Type B pancreatic cell (in vitro differentiated cells): ENCODE measurements at places on chromosomes 2 and 18.

DNA sequence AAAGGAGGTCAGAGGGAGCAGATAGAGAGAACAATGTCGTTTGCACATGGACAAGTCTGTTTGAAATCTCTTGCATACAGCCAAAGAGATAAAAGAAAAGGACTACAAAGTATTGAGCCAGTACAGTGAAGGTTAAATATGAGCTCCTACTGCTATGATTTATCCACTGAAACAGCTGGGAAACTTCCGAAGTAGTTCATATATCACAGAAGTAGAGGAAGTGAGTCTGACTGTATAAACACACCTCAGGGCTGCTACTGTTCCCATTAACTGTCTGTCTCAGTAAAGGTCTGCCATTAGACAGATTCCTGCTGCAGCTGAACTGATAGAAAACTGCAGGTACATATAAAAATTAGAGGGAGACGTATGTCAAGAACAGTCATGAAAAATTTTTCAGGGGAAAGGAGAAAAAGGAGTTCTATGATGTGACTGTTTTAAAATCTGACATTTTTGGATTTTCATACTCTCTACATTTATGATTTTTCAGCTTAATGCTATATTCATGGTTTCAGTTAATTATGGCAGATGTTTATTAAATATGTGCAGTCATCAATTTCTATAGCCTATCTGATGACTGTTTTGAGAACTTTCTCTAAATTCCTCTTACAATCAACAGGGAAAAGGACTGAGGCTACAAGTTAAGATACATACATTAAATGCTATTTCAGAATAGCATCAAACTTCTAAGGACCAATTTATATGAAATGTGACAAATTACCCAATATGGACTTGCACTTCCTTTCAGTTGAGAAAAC lies 364.7 kb downstream of the ERBB4 start:
- DNase-seq: no peak

DNA sequence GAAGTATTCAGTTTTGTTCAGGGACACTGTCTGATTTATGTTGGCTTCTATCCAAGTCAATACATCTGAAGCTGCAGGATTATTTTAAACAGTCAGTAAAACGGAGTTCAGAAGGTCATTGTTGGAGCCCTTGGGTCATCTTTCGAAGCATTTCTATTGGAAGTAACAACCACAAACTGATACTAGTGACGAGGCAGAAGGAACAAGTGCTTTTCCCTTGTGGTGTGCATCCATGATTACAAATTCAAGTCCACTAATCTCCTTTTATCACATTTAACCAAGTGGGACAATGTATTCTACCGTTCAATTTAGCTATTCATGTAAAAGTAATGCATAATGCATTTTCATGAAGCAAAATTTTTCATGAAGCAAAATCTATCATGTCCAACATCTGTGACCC lies 76.9 kb downstream of the CD226 start:
- no peak for DNase-seq

DNA sequence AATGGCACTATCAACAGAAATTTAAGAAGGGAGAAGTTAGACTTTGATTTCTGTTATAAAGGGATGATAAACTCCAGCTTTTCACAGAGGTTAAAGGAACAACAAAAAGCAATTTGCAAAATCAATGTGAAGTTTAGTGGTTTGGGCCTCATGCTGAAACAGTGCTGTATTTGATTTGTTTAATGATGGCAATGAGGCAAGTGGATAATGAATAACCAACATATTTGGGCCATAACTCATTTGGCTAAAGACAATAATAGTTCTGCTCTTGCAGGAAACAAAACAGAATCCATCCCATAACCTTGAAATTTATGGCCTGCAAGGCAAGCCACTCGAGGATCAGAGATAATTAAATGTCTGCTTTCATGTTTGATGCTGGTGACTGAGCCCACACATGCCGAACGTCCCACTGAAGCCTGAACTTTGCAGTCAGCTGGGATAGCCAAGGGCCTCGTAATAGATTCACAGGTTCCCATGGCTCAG lies 56.5 kb downstream of the TPGS2 start:
- no peak for DNase-seq

- DNase-seq: no peak
These were observed 114.0 kb downstream of the FAM210A start for GRCh38 chr18:13612196-13612997.

- no peak for DNase-seq
These were observed 47.0 kb downstream of the C2orf76 start for GRCh38 chr2:119319593-119319992.

- DNase-seq: no peak
These were observed 98.1 kb downstream of the CDH2 start for GRCh38 chr18:28078849-28079248.

DNA sequence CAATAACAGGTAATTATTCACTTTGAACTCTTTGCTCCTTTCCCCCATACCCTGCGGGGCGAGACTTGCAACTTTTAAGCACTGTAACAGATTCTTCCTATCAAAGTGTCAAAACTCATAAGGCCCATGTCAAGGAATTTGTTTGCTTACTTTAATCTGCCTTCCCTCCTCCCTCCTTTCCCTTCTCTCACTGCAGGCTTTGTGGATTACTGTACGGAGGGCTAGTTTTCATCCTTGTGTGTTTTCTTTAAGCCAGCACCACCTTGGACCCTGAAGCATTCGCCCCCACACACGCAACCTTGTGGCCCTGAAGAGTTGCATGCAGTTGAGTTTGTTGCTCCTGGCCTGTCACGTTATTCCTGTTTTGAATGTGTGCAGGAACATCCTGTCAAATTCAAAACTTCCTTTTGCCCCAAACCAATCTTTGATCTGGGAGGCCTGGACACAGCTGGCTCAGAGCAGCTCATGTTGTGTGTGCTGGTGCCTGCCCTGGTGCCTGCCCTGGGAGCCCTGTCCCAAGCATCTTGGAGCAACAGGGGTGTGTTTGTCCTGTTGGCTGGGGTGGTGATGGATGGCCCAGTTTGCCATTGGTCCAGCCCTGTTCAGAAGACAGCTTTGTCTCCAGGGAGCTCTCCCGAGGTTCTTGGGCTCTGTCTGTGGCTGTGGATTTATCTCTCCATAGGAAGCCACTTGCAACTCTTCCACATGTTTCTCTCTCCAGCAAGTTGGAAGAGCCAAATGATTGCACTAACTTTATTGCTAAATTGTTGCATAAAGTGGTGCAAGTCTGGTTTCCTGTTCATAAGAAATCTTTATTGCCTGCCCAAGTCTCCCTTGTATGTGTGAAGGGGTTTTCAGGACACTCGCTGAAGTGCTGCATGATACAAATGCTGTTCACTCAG lies 199.6 kb downstream of the VAPA start:
- no peak for DNase-seq

DNA sequence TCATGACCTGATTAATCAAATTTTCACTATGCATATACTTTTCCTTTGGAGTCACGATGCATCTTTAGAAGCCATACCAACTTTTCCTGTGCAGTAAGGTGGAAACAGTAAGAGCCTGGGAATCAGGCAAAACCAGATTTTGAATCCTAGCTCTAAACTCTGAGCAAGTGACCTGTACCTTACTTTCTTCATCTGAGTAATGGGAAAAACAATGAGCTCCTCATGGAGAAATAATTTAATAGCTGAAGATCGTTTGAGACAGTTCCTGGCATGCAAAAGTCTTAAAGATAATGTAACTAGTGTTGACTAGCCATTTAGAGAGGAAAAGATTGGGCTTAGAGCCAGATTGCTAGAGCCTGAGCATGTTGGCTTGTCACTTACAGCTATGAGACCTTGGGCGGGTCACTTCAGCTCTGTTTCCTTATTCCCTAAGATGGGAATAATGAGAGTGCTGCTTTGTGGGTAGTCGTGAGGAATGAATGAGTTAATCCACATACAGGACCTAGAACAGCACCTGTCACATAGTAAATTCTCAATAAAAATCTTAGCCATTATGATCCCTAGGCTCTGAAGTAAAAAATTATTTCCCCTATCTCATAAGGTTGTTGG lies 17.7 kb upstream of the CCNYL1 start:
- no peak for DNase-seq

- no peak for DNase-seq
These were observed 17.5 kb downstream of the ASB1 start for GRCh38 chr2:238444242-238444641.

GRCh38 chr18:67608615-67609273 lies 92.2 kb upstream of the DSEL start:
- no peak for DNase-seq

DNA sequence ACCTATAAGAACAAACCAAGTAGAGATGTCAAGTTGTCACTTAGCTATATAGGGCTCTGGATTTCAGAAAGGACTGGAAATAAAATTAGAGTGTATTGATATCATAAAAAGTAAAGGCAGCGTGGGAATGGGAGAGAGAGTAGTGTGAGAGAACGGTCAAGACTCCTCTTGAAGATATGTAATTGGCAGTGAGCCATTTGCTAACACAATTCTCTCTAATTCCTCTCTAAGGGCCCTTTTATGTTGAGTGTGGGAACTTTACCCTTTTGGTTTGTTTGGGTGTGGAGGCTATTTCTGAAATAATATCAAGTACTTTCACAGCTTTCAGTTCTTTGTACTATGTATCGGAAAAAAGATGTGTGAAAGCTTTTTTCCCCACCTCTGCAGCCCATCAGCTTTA lies 196.8 kb downstream of the LRRTM4 start:
- no peak for DNase-seq

GRCh38 chr2:161825429-161825828 lies 201.2 kb downstream of the SLC4A10 start:
- no peak for DNase-seq

- DNase-seq: no peak
These were observed 49.7 kb downstream of the STK25 start for GRCh38 chr2:241458687-241459086.

DNA sequence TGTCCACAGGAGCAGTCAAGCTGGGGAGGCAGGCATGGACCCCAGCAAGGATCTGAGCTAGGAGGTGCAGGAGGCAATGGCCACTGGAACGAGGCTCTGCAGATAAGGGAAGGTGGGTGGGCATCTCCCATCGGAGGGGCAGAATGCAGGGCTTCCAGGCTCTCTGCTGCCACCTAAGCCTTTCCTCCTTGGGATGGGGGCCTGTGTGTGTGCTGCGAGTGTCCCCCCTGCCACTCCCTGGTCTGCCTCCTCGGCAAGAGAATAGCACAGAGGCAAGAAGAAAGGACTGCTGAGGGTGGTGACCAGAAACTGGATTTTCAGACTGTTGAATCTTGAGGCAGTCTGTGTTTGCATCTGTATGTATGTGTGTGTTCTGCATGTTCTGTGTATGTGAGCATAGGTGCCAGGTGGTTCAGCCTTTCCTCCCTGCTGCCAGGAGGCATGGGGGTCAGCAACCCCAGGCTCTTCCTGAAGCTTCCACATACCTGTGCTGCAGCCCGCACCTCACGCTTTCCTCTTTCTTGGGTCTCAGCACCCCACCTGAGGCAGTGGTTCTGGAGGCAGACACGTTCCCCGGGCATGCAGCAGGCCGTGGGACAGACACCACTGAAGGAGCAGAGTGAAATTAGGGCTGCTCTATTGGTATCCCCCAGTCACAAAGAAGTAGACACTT lies 86.7 kb downstream of the EPAS1 start:
- DNase-seq: peak; percentile 39

DNA sequence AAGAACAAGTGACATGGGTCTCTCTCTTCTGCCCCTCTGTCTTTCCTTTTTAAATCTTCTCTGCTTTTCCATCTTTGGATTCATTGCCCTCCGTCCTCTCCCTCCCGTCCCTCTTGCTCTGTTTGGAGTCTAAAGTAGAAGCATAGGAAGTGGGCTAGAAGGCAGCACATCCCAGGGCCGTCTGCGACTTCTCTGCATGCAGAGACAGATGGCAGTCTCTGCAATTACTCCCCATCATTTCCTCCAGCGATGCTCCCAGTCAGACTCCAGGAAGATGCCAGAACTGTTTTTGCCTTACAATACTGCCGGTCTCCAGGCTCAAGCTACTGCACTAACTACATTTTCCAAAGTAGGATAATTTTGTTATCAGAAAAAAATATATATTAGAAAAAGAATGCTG lies 35.2 kb upstream of the LPIN2 start:
- DNase-seq: no peak

- no peak for DNase-seq
These were observed 316.5 kb downstream of the SOX11 start for GRCh38 chr2:6008726-6009125.

- no peak for DNase-seq
These were observed 3.5 kb upstream of the UGT1A1 start for GRCh38 chr2:233756429-233757081.

- no peak for DNase-seq
These were observed 29.2 kb downstream of the HS6ST1 start for GRCh38 chr2:128289439-128289838.

GRCh38 chr18:58212274-58212673 lies 168.2 kb downstream of the NEDD4L start:
- no peak for DNase-seq

DNA sequence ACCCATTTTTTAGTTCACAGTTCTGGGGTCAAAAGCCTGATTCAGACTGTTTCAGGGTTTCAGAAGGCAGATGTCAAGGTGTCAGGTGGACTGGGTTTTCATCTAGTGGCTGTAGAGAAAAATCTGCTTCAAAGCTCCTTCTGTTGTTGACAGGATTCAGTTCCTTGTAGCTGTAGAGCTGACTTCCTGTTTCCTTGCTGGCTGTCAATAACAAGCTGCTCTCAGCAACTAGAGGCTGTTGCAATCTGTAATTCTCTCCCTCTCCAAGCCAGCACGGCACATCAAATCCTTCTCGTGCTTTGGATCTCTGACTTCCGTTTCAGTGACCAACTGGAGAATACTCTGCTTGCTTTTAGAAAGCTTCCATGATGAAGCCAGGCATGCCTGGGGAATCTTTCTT lies 179.4 kb downstream of the DOK6 start:
- DNase-seq: no peak

GRCh38 chr2:113175042-113175628 lies 1.4 kb downstream of the PSD4 start:
- DNase-seq: no peak

- DNase-seq: no peak
These were observed 33.4 kb upstream of the DSEL start for GRCh38 chr18:67549946-67550345.

- no peak for DNase-seq
These were observed 166.6 kb downstream of the TNS1 start for GRCh38 chr2:217835931-217836891.

DNA sequence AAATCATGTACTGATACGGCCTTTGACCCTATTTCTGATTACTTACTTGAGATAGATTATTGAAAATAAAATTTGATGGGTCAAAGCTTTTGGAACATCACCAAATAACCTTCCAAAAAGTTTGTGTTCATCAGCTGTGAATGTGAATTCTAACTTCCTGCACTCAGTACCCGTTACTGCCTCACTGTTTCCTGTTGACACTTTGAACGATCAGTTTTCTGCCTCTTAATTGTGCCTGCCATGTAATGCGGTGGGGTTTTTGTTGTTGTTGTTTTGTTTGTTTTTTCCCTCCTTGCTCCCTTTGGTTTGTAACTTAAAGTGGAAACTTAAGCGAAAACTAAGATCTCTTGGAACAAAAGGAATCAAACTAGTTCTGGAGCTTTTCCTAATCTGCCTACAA lies 18.9 kb downstream of the ATG16L1 start:
- no peak for DNase-seq

GRCh38 chr2:135664623-135665068 lies 77.0 kb upstream of the UBXN4 start:
- DNase-seq: no peak

DNA sequence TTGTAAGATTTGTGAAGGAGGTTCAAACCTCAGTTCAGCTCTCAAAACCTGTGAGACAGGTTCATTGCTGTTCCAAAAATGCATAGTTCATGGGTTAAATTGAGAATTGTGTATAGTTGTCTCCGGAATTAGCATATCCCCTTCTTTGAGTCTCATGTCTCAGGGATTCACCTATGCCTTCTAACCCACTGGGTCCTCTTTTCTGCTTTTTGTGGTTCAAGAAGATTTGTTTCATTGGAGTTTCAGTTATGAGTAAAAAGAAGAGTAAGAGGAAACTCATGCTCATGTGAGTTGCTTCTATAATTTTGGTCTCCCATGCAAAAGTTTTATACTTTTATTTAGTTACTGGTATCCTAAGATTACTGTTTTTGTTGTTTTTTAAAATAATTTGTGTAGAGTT lies 1219.8 kb upstream of the ZEB2 start:
- DNase-seq: no peak
